ENCODE measurements at places on chromosomes 11 and 22.

GRCh38 chr11:74717221-74717969 is 13.8 kb downstream of the CHRDL2 start:
- DNase-seq: no peak

- DNase-seq: no peak
These were observed 248.1 kb downstream of the CTTN start for GRCh38 chr11:70646272-70647049.

- no peak for DNase-seq
These were observed 123.9 kb downstream of the PHF21B start for GRCh38 chr22:44885806-44886360.

- DNase-seq: no peak
These were observed 836 bp downstream of the SPON1 start for GRCh38 chr11:13963169-13963948.

DNA sequence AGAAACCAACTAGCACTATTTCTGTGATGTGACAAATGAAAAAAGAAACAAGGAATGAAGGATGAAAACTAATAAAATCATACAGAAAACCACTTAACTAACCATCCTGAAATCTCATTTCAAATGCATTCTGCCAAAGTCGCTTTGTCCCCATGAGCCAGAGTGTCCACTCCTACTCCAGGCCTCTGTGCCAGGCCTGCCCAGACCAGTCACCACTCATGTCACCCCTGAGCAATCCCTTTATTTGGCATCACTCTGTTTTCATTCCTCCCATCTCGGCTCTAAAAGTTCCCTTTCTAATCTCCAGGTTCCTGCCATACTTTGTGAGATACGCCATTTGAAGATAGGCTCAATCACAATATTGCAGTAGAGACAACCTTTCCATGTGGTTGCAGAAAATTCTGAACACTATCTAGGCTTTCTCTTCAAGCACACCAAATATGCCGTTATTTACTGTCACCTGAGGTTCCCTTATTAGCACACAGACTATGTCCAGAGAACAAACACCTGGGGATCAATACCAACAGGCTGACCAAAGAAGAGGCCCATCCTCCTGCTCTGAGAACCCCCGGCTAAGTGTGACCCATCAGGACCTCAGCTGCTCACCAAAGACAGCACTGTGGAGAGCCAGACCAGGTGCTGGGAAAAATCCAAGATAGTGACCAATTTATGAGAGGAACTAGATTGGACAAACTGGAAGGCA is 202.4 kb downstream of the LARGE1 start:
- no peak for DNase-seq
